Activated T-cell treated with anti-CD3 and anti-CD28 coated beads, Interleukin-2, amount 50 U/mL, for 4 hours (primary cell): ENCODE measurements at places on chromosomes 7 and 10.

DNA sequence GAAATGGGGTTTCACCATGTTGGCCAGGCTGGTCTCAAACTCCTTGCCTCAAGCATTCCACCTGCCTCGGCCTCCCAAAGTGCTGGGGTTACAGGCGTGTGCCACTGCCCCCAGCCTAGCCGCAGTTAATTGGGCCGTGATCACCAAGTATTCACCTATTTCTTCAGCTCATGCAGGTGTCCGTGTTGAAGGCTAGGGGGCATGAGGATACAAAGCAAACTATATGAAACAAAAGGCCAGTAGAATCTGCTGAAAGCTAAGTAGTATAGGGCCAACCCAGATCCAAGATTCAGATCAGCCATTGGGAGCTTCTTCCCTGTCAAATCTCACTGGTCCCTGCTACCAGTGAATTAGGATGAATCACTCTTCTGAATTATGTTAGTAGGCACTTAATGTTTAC is 73.4 kb downstream of the LRRC4 start:
- DNase-seq = no peak

DNA sequence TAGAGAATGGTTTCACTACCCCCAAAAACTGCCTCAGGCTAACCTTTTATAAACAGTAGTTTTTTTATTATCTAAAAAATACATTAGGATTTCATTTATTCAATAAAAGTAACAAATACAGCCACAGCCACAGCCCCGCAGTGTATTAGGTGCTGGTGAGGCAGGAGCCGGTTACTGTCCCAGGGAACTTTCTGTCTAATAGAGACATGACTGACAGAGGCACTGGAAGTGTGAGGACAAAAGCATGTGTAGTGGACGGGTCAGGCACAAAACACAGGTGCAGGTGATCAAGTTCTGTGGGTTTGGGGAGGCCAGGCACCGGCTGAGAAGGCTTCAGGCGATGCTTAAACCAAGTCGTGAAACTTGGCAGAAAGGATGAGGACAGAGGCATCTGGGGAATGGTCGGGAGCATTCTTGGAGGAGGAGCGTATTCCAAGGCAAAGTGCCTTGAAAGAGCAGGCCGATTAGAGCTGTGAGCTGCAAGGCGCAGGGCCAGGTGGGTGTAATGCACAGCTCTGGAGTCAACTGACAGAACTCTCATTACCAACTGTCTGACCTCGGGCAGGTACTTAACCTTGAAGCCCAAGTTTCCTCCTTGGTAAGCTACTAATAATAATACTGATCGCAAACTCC is 138.2 kb downstream of the USP6NL start:
- DNase-seq = no peak

DNA sequence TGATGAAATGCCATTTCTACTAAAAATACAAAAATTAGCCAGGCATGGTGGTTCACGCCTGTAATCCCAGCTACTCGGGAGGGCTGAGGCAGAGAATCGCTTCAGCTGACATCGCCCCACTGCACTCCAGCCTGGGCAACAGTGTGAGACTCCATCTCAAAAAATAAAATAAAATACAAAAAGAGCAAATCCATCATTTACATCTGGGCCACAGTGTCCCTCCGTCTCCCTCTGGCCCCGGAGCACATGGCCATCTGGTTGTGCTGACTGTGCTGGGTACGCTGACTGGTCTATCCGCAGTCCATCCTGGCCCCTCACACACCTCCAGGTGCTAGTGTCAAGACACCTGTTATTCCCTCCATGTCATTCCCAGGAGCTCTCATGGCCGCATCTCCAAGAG is 42.1 kb downstream of the KCNH2 start:
- DNase-seq = no peak

DNA sequence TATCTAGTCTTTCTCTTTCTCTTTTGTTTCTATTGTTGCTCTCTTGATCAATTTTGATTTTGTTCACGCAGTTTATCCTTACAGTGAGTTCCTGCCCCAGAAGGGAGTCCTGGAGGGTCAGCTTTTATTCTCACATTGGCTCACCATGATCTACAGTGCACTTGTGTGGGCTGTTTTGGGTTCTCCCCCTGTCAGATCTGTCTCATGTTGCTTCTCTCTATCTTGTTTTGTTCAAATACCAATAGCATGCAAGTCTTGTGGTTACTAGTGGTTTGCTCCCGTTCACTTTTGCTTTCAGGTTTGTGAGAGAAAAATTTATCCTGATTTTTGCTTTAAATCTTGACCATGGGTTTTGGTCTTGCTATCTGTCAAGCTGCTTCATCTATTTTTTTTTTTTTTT is 74.3 kb downstream of the PTN start:
- DNase-seq = no peak

GRCh38 chr7:117116211-117116610 is 162.9 kb downstream of the ST7 start:
- DNase-seq = no peak

- DNase-seq = no peak
Observed at GRCh38 chr7:128794020-128794419, 2.3 kb downstream of the CCDC136 start.

DNA sequence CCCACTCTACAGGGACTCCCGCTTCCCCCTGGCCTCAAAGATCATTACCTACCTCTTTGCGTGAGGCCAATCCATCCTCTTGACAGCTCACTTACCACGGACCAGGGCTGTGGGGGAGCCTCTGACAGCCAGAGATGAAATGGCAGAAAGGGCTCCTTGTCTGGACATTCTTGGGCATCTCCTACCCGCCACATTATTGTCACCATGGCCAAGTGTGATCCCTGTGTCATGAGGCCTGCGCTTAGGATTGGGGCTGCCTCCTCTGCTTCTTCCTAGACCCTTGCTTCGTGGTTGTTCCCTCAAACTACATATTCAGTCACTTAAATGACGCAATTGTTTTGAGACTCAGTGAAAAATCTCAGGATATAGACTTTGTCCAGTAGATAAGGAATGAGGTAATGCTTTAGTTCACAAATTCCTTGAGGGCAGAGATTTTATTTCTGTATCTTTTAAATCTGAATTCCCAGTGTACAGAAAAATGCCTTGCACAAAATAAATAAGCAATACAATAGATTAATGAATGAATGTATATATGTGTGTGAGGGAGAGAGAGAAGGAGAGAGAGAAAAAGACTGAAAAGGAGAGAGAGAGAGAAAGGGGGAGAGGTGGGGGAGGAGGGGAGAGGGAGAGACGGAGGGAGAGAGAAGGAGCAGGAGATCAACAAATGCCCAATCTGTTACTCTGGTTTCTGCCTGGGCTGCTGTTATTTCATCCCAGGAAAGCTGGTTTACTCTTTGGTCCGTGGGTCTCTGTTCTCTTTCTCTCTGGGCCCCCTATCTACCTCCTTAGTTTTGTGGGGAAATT is 159.0 kb downstream of the PLXNA4 start:
- DNase-seq = no peak

DNA sequence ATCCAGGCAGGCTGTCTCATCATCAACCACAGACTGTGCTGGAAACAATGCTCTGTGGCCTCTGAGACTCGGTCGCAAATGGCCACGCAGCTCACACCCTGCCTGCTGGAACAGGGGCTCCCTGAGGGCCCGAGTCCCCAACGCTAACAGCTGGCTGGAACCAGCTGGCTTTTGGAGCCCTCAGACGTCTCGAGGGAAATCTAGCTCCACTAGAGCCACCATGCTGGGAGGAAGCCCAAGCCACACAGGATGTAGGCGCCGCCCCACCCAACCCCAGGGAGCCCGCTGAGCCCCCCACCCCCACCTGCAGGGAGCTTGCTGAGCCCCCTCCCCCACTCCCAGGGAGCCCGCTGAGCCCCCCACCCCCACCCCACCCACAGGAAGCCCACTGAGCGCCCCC is 21.4 kb upstream of the PDGFA start:
- DNase-seq = no peak

DNA sequence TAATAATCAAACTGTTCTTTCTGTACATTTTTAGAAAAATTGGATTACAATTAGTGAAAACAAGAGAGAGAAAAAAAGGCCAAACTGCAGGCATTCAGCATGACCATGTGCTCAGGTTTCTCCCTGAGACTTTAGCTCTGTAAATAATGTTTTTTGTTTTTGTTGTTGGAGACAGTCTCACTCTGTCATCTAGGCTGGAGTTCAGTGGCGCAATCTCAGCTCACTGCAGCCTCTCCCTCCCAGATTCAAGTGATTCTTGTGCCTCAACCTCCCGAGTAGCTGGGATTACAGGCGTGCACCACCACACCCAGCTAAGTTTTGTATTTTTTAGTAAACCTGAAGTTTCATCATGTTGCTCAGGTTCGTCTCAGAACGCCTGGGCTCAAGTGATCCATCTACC is 23.0 kb downstream of the BZW2 start:
- DNase-seq = no peak

DNA sequence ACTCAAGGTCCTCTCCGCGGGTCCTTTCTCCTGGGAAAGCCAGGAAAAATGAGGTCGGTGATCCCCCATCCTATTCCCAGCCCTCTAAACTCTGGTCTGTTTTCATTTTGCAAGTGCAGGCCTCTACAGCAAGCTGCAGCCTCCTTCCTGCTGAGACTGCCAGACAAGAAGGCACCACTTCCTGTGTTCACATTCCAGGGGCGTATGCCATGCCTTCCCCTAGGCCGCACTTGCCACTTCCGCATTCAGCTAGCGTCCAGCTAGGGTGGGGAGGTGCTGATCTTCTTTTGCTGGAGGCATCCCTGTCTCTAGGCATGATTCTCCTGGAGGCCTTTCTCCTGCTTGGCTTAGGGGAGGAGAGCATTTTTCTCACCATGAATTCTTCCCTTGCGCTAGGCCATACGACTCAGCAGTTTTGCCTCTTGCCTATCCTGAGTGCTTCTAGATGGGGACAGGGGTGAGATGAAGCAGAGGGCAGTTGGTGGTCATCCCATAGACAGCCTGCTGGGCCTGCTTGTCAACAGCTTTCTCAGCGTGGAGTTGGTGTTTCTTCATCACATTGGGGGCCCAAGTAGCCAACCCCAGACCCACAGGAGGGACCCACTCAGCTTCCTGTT is 328.9 kb downstream of the RPS24 start:
- no peak for DNase-seq

GRCh38 chr7:99090771-99091542 is 53.0 kb downstream of the SMURF1 start:
- no peak for DNase-seq

DNA sequence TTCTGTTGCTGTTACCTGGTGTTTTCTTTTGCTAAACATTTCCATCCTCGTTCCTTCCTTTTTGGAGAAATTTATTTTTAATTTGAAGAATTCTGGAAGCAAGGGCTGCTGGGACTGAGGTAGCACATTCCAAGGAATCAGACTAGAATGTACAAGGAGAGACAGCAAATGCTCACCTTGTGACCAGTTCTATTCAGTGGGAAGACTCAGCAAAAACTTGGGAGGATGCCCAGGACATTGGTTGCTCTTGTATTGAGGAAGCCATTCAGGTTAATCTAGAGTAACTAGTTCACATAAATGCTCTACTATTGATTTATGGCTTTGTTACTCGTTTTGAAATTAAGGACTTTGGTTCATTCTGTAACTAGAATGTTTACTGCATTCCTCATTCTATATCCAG is 11.3 kb downstream of the PLCE1 start:
- DNase-seq = no peak

- DNase-seq = no peak
Observed at GRCh38 chr7:89002981-89003956, 207.7 kb upstream of the TEX47 start.

DNA sequence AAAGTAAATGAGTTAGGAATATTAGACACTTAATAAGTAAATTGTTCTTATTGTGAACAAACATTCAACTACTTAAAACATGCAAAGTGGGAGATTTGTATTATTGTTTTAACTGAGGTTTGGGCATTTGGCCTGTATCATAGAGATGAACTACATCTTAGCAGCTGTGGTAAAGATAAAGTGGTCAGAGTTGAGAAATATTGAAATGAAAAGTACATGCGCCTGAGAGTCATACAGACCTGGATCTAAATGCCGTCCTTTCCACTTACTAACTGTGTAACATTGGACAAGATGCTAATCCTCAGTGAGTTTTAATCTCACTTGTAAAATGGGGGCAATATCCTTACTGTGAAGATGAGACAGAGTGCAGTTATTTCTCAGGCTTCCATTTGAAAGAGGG is 74.5 kb downstream of the KMT2E start:
- DNase-seq = no peak

GRCh38 chr7:102132209-102132752 is 154.4 kb upstream of the SH2B2 start:
- no peak for DNase-seq

DNA sequence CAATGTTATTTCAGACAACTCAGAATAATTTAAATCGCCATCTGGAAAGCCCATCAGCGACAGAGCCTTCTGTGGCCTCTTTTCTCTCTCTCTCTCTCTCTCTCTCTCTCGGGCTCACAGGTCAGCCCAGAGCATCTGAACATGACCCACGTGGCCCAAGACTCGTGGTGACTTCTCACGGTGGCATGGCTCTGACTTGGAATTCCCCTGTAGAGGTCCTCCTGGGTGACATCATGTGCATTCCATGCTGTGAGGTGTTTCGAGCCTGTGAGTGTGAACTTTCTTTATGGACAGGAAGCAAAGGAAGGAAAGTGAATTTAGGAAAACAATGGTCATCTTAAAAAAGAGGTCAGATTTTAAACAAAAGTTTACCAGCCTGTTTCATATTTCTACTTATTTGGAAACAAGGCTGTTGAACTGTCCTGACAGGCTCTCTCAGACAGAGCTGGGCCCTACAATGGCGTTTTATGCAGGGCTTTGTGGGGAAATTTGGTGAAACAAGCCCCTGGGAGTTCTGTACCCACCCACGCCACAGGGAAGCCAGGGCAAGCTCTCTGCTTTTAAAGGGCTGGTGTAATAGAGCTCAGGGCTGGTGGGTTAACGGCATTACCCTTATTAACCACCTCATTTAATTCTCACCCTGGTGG is 359.7 kb upstream of the ZNF32 start:
- DNase-seq = no peak

GRCh38 chr10:74337330-74338016 is 186.5 kb downstream of the ADK start:
- no peak for DNase-seq

GRCh38 chr7:159032322-159032721 is 112.3 kb downstream of the VIPR2 start:
- no peak for DNase-seq

- no peak for DNase-seq
Observed at GRCh38 chr10:49418328-49418727, 22.4 kb upstream of the DRGX start.

DNA sequence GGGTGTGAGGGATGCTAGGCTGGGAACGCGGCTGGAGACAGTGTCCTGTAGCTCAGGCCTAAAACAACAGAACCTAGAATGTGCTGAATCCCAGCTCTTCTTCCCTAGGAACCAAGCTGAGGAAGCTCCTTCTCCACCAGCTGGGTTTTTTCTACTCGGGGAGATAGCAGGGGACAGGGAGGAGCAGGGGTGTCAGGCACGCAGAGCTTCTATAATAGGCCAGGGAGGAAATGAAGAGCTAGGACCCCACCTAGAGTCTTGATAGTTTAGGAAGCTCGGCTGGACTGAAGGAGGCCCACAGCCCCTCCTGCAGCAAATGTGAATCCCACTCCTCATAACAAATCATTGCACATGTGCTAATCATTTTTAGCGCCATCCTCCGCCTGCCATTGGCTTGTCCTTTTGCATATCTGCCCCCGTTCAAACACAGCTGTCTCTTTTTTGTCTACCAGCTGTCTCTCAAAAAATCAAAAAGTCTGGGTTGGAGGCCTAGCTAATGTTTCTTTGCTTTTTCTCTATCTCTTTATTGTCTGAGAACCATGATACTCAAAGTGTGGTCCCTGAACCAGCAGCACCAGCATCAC is 24.1 kb upstream of the FAM180A start:
- no peak for DNase-seq
